ENCODE measurements at places on chromosomes 7 and 10.

DNA sequence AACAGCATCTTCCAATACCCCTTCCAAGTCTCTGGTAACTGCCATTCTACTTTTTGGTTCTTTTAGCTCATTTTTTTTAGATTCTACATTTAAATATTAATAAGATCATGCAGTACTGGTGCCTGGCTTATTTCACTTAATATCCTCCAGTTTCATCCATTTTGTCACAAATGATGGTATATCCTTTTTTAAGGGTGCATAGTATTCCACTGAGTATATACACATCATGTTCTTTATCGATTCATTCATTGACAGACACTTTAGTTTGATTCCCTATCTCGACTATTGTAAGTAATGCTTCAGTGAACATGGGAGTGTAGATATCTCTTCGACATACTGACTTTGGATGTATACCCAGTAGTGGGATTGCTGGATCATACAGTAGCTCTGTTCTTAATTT, 89.7 kb downstream of the CCDC3 start:
- no peak for DNase-seq

- DNase-seq = no peak
These were observed 135.9 kb downstream of the ZMYND11 start for GRCh38 chr10:271201-271600.

GRCh38 chr10:80966326-80966986, 428.8 kb downstream of the SH2D4B start:
- DNase-seq = no peak

GRCh38 chr7:148911626-148912025, 27.5 kb upstream of the EZH2 start:
- DNase-seq = peak; percentile 36

DNA sequence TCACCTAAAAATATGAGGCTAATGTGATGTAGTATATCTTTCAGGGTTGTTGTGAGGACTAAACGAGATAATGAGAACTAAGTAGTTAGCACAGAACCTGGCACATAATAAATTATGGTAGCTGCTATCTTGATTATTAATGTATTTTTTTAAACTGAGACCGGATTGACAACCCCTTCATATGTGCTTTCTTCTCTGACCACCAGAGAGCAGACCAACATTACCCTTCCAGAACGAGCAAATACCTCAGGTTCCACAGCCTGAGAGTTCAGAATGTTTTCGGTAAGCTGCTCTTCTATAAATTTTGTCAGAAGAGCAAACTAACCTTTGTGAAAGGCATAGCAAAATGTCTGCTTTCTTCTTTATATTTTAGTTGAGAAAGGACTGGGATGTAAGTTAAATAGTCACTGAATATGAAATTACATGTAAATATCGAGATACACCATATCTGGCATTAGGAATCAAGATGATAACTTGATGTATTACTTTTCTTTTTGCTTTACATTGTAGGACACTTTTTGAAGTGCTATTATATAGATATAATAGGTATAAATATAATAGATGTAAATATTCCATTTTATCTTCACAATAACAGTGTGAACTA, 13.6 kb upstream of the BPGM start:
- DNase-seq = no peak

GRCh38 chr10:58512491-58513187, at the start of gene BICC1:
BICC1 (plus strand) TSS chr10:58512872; CDS start chr10:58513144, 272 bp downstream.
- DNase-seq = no peak

GRCh38 chr7:129714514-129715063, 103.1 kb downstream of the NRF1 start:
- no peak for DNase-seq

DNA sequence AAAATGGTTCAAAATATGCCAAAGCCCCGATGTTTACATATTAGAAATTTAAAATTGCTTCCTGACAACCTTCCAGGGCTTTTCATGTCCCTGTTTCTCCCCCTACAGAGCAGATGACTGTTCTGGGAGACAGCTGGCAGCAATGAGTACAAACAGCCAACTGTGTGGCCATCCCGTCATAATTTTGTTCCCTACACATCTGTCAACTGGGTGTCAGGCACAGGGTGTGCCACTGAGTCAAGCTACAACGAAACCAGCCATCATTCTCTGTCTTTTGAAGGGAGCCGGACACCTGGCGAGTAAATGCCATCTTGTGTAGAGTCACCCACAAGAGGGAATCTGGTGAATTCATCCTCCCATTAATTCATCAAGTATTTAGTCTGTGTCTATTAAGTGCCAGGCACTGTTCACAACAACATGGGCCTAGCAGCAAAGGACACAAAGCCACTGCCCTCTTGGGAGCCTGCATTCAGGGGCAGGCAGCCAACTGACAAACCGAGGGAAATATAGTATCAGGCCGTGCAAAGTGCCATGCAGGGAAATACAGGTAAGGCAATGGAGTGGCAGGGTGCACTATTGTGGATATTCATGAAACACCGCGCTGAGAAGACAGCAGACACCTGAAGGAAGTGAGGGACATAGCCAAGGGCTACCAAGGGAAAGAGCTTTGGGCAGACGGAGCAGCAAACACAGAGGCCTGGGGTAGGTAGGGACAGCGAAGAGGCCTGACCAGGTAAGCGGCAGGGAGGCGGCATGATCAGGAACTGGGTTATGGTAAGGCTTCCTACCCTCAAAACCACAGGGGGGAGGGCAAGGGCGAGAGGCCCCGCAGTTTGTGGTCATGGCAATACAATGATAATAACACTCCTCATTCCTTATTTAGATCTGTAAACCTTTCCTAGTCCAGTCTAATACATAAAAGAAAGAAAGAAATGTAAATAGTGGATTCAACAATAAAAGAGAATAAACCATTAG, 213.6 kb downstream of the FAM107B start:
- no peak for DNase-seq

GRCh38 chr7:2010551-2011265, 222.0 kb downstream of the MAD1L1 start:
- DNase-seq = no peak

DNA sequence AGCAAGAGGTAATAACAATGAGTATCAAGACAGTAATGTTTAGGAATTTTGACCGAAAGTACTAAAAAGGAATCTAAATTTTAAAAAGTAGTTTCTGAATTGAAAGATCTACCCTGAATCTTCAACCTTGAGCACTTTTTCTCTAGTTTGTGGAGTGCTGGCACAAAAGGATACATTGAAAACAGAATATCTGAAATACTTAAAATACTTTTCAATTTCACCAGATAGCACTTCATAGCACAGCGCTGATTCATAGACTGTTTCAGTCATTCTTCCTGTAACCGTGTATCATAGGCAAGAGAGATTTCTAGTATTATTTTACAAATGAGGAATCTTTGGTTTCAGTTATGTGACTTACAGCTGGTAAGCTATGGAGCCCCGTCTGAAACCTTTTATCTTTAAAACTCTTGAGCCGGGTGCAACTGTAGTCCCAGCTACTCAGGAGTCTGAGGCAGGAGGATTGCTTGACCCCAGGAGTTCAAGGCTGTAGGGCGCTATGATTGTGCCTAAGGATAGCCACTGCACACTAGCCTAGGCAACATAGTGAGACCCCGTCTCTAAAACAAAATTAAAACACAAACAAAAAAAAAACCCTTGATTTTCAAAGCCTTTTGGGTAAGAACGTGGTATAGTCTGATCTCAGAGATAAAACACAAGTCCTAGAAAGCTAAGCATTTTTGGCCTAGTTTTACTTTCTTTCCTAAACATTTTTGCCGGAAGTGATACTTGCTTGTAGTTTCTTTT, 35.1 kb downstream of the FHIP2A start:
- DNase-seq = no peak

GRCh38 chr10:33722067-33722466, 387.6 kb upstream of the NRP1 start:
- DNase-seq = no peak

Measured in T-helper 2 cell (primary cell).